ENCODE measurements at places on chromosomes 6 and 20.
A peak's percentile ranks its signal among the peaks of the same experiment; 100 is the strongest.

DNA sequence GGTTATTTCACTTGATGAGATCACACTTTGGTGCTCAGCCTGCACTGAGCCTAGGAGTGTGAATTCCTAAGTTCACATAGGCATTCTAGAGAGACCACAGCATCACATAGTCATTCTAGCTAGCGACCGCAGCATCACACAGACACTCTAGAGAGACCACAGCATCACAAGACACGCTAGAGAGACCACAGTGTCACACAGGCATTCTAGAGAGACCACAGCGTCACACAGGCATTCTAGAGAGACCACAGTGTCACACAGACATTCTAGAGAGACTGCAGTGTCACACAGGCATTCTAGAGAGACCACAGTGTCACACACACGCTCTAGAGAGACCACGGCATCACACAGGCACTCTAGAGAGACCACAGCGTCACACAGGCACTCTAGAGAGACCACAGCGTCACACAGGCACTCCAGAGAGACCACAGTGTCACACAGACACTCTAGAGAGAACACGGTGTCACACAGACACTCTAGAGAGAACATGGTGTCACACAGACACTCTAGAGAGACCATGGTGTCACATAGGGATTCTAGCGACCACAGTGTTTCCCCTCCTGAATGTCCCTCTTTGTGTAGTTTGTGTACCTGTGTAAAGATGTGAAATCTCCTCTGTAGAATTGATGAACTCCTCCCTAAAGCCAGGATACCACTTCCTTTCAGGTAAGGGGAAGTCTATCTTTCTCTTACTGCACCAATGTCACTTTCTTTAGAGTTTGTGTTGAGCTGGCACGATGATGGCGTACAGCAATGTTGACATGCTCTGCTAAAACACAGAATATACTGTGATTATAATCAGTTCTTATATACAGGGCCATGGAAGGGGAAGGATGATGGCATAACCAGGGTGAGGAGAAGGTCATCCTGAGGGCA, 169.4 kb downstream of the ZDHHC14 start:
- DNase-seq, result no peak

- DNase-seq, result no peak
These were observed 15.8 kb upstream of the LIN28B start for GRCh38 chr6:104940893-104941728.

GRCh38 chr20:62427172-62428001, at the start of gene RBBP8NL:
Gene RBBP8NL (minus strand): TSS chr20:62427539. CDS start chr20:62419647, 7,892 bp downstream.
- peak; percentile 99 for DNase-seq

DNA sequence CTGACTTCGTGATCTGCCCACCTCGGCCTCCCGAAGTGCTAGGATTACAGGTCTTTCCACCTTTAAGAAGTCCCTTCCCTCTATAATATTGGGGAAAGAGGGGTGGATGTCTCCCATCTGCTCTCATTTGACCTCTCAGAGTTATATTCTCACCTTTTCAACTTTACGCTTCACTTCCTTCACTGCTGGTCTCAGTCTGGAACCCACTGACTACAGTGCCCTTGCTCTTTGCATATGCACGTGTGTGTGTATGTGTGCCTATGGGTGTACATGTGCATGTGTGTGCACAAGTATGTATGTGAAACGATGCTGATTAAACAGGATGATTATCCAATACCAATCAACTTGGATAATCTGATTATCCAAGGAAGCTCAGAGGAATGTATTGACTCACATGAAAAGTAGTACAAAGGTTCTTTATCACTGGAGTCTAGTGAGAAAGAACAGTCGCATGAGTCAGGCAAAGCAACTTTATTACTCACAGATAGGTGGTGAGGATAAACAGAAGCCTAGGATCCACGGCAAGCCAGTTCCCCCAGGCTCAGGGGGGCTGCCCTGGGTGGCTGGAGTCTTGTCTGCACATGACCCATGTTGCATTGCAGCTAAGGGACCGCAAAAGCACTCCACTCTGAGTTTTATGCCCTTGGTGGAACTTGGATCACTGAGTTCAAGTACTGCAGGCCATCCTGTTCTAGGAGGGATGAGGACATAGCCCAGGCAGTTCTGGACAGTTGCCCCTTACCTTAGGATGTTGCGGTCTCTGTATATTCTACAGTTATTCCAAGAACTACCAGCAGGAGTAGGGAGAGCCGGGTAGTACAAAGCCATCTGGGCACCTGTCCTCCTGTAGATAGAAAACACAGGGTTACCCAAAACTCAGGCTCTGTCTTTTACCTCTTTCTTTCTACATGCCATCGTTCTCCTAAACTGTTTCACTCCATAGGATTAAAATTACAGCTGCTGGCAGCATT, 50.9 kb downstream of the SNRNP48 start:
- DNase-seq, result no peak

- DNase-seq, result peak; percentile 91
These were observed 6.7 kb upstream of the DDR1 start for GRCh38 chr6:30877419-30878262.

GRCh38 chr6:169112483-169113320, 140.9 kb downstream of the THBS2 start:
- no peak for DNase-seq
